ENCODE measurements at places on chromosomes 16 and 17.

DNA sequence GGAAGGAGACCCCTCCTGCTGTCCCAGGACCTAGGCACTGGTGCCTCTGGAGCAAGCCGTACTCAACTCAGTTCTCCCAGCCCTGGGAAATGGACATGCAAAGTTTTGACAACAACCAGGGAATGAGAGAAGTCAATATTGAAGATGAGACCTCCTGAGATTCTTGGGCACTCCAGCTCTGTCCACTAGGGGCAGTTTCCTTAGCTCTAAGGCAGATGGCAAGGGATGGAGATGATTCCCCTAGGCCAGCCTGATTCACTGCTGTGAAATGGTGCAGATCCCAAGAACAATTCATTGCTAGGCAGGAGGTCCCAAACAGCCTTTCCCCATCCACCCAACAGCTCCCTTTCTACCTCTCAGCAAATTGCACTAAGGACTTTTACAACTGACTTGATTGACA, 20.5 kb upstream of the SDR42E2 start:
- peak; percentile 16 for DNase-seq

GRCh38 chr17:20156196-20157000, 147.2 kb downstream of the SPECC1 start:
- peak; percentile 46 for DNase-seq

DNA sequence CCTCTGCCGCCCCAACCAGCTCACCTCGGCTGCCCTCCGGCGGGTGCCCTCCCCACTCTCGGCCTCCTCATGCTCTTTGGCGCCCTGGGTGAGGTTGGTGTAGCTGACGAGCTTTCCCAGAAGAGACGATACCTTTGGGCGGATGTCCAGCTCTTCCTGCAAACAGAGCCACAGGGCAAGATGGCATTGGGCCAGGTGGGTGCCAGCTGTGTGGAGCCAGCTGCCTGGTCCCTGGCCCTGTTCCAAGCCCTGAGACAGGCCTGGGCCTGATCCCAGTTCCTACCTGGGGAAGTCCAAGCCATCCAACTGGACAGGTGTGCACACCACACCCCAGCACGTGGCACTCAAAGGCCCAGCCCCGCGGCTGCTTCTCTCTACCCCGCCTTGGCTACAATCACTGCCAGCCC, 6.9 kb downstream of the SLC12A4 start:
- DNase-seq, result no peak

- DNase-seq, result no peak
Observed at GRCh38 chr16:29815032-29815721, 775 bp upstream of the PAGR1 start.

DNA sequence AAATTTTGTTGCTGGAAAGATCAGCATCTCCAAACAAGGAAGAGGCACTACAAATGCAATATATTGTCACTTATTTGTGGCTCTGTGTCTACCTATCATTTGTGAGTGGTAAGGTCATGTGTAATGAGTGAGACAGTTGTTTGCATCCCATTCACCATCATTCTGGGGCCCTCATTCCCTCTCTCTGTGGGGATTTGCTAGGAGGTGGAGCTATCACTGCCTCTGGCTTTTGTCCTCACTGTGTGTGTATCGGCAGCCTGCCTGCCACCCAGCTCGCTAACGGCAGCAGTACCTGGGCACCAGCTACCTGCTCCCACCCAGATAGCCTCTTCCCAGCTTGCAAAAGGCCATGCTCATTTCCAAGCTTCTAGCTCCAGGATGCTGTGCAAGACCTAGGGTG, 379.2 kb upstream of the ZFHX3 start:
- no peak for DNase-seq

GRCh38 chr16:2508722-2509400, 4.9 kb upstream of the ATP6V0C start:
- no peak for DNase-seq

GRCh38 chr17:65685110-65685509, 123.7 kb upstream of the AXIN2 start:
- DNase-seq, result no peak

- no peak for DNase-seq
Observed at GRCh38 chr17:41446806-41447205, 6.0 kb upstream of the KRT38 start.

DNA sequence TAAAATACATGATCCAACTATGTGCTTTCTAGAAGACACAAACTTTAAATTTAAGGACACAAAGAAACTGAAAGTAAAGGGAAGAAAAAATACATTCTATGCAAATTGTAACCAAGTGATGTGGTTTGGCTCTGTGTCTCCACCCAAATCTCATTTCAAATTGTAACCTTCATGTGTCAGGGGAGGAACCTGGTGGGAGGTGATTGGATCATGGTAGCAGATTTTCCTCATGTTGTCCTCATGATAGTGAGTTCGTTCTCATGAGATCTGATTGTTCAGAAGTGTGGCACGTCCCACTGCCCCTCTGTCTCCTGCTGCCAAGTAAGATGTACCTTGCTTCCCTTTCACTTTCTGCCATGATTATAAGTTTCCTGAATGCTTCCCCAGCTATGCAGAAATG, 15.0 kb downstream of the OR1A1 start:
- DNase-seq, result peak; percentile 26

GRCh38 chr16:4319454-4320421, 3.9 kb downstream of the GLIS2 start:
- no peak for DNase-seq

- DNase-seq, result no peak
Observed at GRCh38 chr16:60310846-60311445, 1576.8 kb upstream of the GOT2 start.

- DNase-seq, result no peak
Observed at GRCh38 chr16:21128991-21129390, 21.7 kb downstream of the DNAH3 start.

DNA sequence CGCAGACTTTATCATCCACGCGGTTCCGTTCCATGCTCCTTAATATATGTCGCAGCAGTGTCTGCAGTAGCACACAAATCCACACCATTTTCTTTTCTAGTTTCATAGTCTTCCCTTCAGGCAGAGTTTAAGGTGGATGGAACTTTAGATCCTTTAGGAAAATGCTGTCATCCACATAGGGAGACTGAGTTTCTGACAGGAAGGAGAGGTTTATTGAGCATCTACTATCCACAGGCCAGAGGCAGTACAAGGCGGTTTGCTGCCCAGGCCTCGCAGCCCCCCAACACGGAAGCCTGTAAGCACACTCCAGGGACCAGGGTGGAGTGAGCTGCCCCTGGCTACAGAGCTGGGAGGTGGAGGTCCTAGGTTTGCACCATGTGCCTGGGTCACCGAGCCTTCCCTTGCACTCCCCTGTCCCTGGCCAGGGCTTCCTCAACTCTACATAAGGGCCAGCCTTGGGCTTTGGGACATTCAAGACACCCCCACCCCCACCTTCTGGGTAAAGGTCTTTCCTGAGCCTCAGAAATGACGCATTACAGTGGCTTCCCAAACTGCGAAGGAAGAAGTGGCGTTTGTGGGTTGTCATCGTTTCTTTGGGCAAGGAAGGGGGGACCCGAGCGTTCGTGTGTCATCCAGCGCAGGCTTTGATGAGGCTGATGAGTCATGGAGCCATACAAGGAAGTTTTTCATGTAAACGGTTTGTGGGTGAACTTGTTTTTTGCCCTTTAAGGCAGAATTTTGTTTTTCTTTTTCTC, 146.5 kb upstream of the PLCG2 start:
- DNase-seq, result peak; percentile 95

DNA sequence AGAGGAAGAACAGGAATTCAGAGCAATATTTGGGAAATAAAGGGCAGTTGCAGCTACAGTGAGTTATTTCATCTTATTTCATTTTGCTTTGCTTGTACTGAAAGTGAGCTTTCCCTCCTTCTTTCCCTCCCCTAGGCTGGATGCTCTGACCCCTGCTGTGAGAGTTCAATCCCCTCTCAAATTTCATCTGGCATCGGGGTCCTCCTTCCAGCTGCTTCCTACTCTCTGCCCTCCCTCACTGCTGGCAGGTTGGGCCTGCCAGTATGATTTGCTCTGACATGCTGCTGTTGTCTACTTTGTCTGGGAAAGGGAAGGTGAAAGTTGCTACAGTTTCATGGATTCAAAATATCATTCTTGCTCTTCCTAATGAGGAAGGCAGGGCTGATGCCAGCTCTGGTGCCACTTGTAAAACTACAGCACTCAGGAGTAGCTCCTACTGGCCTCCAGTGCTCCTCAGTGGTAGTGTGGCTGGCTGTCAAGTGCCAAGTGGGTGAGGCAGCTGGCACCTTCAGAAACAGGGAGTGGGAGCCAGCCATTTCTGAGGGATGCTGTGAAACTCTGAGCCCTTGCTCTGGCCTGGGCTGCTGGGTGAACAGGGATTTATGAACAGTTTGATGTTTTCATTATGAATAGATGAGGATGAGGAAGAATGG, 408.6 kb downstream of the HAPSTR1 start:
- DNase-seq, result no peak

DNA sequence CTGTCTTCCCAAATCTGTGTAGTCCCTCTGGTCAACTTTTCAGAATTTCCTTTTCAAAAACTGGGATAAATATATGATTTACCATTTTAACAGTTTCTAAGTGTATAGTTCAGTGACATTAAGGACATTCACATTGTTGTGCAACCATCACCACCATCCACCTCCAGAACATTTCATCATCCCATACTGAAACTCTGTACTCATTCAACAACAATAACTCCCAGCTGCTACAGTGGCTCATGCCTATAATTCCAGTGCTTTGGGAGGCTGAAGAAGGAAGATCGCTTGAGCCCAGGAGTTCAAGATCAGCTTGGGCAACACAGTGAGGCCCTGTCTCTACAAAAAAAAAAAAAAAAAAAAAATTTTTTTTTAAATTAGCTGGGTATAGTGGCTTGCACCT, 131.0 kb downstream of the AATF start:
- peak; percentile 62 for DNase-seq

DNA sequence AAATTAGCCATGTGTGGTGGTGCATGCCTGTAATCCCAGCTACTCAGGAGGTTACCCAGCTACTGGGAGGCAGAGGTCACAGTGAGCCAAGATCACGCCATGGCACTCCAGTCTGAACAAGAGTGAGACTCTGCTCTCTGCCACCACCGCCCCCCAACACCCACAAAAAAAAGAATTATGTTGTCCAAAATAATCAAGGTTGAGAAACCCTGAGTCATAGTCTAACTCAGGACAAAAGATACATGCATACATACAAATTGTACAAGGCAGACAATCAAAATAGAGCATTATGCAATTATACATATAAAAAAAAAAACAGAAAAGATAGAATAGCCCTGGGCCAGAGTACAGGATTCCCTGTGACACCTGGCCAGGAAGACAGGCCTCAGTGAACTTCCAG, 6.6 kb upstream of the KPNB1 start:
- no peak for DNase-seq

GRCh38 chr17:36107660-36108059, 4.0 kb downstream of the CCL4 start:
- no peak for DNase-seq

DNA sequence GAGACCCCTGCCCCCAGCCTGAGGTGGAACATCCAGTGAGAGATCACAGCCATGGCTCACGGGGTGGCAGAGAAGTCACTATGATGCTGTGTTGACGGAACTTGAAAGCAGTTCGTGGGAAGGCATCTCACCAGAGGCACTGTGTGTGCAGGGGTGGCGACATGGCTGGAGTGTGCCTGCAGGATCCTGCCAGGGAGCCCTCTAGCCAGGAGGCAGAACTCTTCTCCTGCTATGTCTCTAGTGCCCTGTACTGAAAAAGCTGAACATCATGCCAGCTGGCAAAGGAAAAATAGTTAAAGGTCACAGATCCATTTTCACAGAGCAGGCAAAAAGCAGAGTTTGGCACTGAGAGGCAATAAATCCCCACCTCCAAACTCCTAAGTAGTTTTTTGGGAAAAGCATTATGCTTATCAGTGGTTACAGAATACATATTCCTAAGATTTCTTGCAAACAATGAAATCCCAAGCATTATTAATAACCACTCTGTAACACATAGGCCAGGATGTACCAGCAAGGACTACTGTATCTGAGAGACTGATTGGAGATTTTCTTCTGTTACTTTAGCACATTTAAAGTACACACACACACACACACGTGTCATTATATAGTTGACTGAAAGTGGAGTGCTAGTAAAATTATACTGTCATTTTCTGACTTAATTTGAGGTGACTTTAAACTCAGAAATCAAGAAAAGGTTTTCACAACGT, 36.8 kb downstream of the TNRC6C start:
- DNase-seq, result no peak

DNA sequence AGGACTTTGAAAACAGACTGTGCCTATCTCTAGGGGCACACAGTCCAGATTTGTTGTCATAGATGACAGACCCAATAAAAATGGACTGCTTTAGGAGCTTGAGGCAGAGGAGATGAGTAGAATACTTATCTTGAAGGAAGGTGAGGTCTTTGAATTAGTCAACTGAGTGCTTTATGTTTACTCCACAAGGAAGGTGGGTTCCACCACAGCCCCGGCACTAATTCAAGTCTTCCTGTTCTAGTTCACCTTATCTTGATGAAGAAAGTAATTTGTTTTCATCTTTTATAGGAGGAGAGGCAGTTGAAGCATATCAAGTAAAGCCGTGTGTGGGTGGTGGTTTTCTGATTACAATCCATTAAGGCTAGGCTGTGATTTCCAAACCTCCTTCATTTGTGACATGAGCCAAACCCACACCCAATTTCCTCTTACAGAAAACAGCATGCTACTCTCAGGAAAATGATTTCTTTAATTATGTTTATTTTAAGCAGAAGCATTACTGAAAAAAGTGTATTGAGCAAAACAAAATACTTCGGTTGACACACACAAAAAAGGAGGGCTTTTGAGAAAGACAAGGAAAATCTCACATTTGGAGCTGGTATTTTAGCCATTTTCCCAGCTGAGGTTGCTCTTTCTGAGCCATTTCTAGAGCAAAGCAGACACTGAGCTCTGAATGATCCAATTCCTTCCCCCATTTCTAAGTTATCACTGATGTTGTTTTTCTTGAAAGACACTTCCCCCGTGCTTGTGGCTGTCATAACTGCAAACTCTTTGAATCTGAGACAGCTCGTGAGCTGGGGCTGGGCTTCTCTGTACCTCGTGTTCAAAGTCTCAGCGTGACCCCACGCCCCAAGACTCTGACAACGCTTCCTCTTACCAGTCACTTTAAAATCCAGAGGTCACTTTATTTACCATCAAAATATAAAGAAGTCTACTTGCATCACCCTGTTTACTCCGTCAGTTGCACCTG, 35.4 kb downstream of the CDRT15 start:
- peak; percentile 27 for DNase-seq

DNA sequence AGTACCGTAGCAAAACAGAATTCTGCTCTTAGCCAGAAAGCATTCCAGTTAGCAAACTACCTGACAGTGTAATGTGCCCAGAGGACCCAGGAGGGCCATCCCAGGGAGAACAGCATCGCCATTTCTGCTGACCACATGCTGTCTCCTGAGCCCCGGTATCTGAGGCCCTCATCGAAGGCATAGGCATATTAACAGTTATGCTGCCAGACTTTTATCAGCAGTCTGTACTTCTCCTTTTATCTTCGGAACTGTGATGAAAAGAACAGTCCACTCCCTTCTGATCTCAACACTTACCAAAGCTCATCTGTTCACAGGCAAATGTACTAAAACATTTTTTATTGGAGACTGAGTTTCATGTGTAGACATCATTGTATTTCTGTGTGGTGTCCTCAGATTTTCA, 236.4 kb downstream of the PRKCA start:
- DNase-seq, result peak; percentile 12

GRCh38 chr17:47654991-47655390, 5.3 kb downstream of the KPNB1 start:
- no peak for DNase-seq

GRCh38 chr17:42669977-42670788, 6.6 kb downstream of the PLEKHH3 start:
- DNase-seq, result no peak

GRCh38 chr17:7383742-7384488, 3.0 kb downstream of the TNK1 start:
- peak; percentile 40 for DNase-seq
